ENCODE measurements at places on chromosomes 6 and 20.

DNA sequence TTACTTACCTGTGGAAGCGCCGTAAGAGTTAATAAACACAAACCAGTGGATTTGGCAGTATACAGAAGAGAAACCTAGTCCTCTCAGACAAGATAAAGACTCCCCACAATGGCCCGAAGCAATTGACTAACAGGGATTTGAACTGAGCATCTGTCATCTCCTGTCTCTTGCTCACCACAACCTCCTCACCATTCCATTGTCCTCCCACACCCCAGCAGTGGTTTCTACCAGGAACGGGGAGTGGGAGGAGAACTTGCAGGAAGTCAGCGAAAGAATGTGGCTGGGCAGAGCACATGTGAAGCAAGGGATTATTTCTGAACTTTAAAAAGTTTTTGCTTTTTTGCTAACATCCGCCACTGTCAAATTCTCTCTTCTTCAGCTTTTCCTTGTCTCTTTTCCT is 24.6 kb upstream of the TAAR1 start:
- peak; percentile 76 for DNase-seq

- DNase-seq: no peak
Observed at GRCh38 chr6:42783876-42784642, 2.2 kb downstream of the BICRAL start.

DNA sequence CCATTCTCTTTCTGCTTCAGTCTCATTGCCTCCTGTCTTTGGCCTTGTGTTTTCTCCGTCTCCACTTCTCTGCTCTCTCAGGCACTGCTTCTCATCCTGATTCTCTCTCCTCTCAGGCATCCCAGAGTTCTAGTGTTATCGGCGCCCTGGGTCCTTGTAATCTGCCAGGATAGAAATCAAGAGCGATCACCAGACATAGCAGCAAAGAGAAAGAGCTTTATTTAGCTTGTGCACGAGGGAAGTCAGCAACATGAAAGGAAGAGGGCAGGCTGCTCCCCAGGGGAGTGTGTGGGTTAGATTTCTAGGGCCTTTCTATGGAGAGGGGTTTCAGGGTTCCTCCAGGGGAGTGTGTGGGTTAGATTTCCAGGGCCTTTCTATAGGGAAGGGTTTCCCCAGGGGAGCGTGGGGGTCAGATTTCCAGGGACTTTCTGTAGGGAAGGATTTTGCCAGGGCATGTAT is 32.5 kb downstream of the SUN5 start:
- DNase-seq: no peak

GRCh38 chr6:11710311-11710761 is 68.3 kb downstream of the ADTRP start:
- peak; percentile 9 for DNase-seq

- DNase-seq: peak; percentile 62
Observed at GRCh38 chr6:167849846-167850459, 23.2 kb downstream of the AFDN start.

DNA sequence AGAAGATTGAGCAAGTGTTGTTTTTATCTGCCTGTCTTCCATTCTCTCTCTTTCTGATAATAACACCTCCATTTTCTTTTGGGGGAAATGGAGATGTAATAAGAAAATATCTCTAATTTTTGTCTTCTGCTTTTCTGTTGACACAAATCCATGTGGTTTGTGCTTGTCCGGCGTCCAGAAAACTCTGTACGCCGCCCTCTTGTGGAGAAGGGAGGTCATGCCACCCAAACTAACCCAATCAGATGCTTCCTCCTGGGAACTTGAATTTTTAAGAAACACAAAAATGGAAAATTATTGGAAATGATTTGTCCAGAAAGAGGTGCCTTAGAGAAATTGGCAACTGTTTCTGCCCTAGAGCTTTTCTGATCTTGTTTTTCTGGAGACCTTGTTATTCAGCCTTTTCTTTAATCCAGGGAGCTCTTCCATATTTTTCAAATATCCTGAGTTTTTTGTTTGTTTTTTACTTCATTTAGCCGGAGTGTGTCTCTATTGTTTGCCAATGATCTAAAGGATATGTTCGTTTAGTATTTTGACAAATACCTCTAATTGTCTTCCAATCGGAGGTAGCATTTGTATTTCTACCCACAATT is 17.8 kb upstream of the FNDC1 start:
- peak; percentile 73 for DNase-seq

DNA sequence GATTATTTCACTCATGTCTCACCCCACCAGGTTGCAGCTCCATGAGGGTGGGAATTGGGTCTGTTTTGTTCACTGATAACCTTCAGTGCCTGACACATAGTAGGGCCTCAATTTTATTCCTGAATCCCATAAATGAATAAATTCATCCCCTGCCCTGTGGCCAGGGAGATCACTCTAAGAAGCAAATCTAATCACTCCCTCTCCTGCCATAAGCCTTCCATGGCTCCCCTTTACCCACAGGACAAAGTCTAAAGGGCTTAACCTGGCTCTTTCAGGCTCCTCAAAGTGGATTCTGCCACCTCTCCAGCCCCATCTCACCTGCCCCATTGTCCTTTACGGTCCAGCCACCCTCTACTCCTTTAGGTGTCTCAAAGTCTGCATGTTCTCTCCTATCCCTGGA is 141.8 kb upstream of the PTPN1 start:
- no peak for DNase-seq

- no peak for DNase-seq
Observed at GRCh38 chr20:4216866-4217265, 201.5 kb upstream of the RNF24 start.

GRCh38 chr20:20002101-20002998 is 14.8 kb upstream of the NAA20 start:
- DNase-seq: peak; percentile 83

- DNase-seq: no peak
Observed at GRCh38 chr20:24631173-24631505, 161.7 kb downstream of the SYNDIG1 start.

DNA sequence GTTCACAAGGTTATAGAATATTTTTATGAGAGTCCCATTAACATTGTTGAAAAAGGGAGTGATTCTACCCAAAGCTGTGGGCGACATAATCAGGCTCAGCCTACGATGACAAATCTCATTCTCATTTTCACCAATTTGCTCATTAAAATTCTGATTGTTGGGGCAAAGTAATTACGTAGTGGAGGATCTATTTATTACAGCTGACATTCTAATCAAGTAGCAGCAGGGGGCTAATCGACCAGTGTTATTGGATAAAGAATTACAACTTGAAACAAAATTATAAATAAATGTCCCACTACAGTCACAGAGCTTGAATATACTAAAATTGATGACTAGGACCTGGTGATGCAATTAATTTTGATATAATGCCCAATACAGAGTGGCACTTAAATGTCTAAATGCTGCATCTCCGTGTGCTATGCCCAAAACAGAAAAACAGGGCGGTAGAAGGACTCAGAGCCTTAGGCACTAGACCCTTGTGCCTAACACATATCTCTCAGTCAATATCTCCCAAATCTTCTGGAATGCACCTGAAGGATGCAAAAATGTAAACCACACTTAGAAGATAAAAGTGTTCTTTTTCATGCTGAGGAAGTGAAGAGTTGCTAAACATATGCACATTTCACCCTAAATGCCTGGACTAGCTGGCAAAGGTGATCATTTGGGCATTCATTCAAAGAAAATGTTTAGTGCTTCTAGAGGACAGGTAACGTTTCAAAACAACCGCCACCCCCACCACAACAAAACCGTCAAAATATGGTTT is 88.3 kb downstream of the CD24 start:
- no peak for DNase-seq

GRCh38 chr6:39546731-39547130 is 178.5 kb downstream of the KIF6 start:
- no peak for DNase-seq

GRCh38 chr6:4777394-4777935 is 1.3 kb downstream of the CDYL start:
- DNase-seq: no peak

DNA sequence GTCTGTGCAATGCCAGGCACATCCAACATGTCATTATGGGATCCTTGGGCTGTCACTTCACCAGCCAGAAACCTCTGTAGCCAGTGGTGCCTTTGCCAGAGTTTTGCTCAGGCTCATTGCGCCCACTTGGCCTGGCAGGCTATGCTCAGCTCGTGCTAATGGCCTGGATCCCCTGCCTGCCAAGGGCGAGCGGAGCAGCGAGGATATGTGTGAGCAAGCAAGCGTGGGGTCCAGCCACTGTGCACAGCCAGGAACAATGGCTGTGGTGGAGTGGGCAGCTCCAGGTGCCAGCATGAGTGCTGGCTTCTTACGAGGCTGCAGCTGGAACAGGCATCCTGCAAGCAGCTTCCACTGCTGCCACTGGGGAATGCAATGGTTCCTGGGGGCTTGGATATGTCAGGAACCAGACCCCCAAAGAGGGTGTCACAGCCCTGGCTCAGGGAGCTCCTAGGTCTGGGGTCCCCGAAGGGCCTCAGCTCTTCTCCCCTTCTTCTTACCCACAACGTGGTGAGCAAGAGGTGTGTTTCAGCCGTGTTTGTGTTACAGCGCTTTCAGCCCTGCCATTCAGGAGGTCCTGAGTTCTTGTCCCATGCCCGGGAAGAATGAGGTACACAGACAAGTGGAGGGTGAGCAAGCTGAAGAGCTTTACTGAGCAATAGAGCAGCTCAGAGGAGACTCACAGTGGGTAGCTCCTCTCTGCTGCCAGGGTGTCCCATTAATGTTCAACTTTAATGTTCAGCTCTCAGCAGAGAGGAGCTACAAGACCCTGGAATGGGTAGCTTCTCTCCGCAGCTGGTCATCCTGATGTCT is 22.3 kb upstream of the TOP1 start:
- DNase-seq: no peak

GRCh38 chr6:138403801-138404665 is at the start of gene HEBP2:
Gene HEBP2, plus strand, starts transcription at chr6:138404223. Its CDS starts 273 bp downstream, at chr6:138404496.
- peak; percentile 74 for DNase-seq

GRCh38 chr6:29964518-29964886 is 22.2 kb downstream of the HLA-A start:
- DNase-seq: no peak

DNA sequence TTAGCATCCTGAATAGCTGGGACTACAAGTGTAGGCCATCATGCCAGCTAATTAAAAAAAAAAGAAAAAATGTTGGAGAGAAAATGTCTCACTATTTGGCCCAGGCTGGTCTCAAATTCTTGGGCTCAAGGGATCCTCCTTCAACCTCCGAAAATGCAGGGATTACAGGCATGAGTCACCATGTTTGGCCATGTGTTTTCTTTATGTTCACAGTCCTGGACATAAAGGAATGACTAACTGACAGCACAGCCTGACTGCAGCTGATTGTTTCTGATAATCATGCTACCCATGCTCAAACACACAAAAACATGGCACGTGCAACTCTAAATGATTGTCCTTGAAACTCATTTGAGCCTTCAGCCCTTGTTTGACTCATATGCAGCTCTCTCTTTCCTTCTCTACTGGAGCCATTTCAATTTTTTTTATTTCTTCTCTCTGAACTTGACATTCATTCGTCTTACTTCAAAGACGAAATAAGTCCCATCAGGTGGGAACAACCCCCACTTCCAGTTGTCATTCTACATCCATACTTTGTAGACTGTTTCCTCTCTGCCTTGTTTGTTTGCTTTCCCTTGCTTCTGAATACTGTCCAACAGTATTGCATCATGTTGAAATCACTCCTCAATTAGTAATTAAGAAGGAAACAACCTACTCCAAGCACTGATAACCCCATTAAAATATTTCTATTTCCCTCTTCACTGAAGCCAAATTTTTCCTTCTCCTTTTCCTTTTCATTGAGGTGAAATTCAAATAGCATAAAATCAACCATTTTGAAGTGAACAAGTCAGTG is 413.0 kb downstream of the BMP2 start:
- peak; percentile 67 for DNase-seq

DNA sequence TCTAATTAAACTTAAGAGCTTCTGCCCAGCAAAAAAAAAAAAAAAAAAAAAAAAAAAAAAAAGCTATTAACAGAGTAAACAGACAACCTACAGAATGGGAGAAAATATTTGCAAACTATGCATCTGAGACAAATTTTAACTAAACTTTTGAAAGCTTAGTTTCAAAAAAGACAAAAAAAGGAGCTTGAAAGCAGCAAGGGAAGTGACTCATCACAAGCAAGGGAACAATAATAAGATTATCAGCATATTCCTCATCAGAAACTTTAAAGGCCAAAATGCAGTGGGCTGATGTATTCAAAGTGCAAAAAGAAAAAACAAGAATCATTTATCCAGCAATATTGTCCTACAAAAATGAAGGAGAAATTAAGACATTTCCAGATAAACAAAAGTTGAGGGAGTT is 158.6 kb downstream of the RNF144B start:
- peak; percentile 16 for DNase-seq

DNA sequence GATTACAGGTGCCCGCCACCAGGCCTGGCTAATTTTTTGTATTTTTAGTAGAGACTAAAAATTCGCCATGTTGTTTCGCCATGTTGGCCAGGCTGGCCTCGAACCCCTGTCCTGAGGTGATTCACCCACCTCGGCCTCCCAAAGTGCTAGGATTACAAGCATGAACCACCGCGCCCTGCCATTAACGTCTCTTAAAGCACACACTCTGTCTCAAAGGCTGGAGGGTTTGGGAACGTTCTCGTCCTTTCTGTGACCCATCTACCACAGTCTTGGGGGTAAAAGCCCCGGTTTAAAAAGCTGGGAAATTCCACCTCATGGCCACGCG is 57.8 kb upstream of the ARID1B start:
- peak; percentile 47 for DNase-seq

- no peak for DNase-seq
Observed at GRCh38 chr6:53461041-53461656, 83.8 kb downstream of the GCLC start.

GRCh38 chr20:37200926-37201826 is 21.8 kb upstream of the MROH8 start:
- peak; percentile 35 for DNase-seq

DNA sequence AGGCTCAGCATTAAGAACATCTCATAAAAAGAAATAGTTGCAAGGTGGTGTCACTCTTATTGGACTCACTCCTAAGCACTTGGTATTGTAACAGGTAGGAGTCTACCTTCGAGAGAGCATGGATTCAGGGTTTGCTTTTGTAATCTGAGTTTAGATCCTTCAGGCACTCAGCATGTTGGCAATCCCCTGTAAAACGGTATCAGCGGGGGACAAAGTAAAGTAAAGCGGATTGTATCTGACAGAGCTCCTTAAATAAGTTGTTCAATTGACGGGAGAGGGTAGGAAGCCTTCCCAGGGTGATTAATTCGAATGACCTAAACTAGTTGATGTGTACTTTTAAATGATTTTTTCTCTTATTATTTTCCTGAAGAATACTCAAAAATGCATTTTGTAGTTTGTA is 869.8 kb upstream of the EPHA7 start:
- DNase-seq: no peak

GRCh38 chr6:158290659-158291058 is 21.6 kb upstream of the TULP4 start:
- DNase-seq: no peak

Measured in iris pigment epithelial cell (primary cell).